ENCODE measurements at places on chromosomes 1 and 21.

DNA sequence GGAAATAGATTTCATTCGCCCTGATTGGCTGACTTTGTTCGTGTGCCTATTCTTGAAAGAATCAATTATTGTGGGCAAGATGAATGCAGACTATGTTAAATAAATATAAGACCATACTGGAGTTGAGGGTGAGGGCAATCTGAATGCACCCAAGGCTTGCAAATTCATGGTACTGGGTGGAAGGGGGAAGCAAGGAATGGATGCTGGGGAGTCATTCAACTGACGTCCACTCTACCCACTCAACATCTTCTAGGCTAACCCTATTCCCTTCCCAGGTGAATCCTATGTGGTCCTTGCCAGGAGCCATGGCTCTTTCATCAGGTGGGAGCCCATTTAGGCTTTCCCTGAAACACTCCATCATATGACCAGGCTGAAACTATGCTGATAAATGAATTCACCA is 5.7 kb upstream of the CYP4B1 start:
- no peak for DNase-seq

DNA sequence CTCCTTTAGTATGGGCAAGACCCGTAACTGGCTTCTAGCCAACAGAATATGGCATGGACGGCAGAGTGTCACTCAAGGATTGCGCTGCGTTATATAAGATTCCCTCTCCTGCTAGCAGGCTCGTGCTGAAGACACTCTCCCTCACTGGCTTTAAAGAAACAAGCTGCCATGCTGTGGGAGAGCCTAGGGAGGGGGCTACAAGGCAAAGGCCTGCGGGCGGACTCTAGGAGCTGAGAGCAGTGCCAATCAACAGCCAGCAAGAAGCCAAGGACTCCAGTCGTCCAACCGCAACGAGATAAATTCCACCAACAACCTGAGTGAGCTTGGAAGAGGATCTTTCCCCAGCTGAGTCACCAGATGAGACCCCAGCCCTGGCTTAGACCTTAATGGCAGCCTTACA is 45.9 kb upstream of the GPR157 start:
- DNase-seq: no peak

- DNase-seq: no peak
These were observed 8.1 kb upstream of the TEDDM1 start for GRCh38 chr1:182408435-182409075.

DNA sequence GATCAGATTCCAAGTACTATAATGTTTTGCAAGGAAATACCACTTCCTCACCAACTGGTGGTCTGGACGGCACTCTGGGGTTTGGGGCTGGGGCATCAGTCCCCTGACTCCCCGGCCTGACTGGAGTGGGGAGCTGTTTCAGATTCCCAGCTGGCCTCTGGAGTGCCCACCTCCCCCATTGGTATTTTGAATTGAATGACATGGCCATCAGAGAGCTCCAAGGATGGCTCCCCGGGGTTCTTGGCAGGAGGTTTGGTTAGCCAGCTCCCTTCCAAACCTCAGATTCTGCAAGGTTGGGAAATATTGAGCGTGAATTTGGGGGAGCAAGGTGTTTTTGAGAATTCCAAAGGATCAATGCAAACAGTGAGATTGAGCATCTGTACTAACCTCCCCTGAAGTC is 2.2 kb upstream of the INAVA start:
- DNase-seq: no peak

DNA sequence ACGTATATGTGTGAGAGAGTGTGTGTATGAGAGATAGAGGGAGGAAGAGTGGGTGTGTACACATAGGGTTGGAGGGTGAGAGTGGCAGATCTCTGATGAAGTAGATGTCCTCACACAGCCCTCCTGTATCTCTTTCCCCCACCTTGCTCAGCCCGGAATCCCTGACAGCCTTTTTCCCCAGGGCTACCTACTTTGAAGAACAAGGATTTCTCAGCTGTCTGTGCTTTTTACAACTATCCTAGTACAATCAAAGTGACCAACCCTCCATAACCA is 29.1 kb upstream of the CADM3 start:
- DNase-seq: no peak

- DNase-seq: peak; percentile 84
These were observed 2.1 kb upstream of the KIF21B start for GRCh38 chr1:201025571-201026002.

GRCh38 chr1:156864796-156865195 is 4.1 kb downstream of the NTRK1 start:
- no peak for DNase-seq

DNA sequence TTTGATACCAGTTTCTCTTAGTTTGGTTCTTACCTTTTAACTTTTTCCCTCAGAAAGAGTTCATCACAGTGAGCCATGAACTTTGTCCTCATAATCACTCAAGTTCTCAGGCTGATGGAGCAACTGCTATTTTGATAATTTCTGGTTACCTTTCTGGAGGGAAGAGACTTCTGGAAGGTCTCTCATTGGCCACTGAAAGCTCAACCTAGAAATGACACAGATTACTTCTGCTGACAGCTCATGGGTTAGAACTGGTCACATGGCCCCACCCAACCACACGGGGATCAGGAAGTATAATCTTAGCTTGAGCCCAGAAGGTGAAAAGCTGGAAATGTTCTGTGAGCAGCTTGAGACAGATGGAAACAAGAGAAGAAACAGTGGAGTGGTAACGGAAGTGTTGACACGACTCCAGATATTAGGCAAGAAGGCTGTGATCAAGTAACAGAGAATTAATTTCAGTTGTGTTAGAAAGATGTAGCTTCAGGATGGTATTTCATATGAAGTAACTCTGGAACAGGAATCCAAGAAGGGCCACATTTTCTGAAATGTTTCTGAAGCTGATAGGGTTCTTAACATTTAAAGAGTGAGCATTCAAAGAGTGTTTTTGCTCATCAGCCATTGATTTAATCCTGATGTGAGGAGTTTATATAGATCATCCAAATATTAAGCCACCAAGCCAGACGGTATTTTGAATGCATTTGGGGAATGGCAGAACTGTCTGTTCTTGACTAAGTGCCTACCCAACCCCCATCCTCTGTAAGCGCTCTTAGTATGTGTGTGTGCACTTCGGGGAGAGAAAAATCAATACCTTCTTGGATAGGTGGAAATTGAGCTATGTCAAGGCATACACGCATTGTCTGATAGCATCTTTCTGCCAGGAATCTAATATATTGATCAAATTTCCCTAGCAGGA is 21.9 kb upstream of the XPR1 start:
- no peak for DNase-seq

- no peak for DNase-seq
These were observed 89.1 kb downstream of the SMYD3 start for GRCh38 chr1:246417813-246418564.

DNA sequence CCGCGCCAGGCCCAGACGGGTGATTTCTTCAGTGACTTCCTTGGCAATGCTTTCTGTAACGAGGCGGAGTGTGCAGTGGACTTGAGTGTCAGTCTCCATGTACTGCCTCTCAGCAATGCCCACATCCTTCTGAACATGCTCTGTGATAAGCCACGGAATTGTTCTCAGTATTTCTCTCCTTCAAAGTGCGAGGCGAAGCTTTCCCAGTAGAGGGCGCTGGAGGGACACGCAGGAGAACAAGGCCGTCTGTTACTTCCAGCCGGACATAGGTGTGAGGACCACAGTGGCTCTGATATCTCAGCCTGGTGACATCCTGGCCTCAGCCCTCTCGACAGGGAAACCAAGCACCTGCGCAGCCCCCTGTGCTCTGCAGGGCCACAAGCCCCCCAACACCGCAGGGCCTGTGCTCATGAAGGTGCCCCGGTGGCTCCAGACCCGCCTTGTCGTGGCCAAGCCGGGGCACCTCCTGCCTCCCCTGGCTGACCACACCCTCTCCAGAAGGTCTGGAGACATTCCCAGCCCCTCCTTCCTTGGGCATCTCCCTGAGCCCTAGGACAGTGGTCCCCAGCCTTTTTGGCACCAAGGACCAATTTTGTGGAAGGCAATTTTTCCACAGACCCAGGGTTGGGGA is 46.1 kb upstream of the BACE2 start:
- peak; percentile 82 for DNase-seq

- DNase-seq: no peak
These were observed 483 bp downstream of the PEAR1 start for GRCh38 chr1:156894001-156894400.

- DNase-seq: peak; percentile 25
These were observed 77.9 kb downstream of the NEK7 start for GRCh38 chr1:198234520-198235251.

DNA sequence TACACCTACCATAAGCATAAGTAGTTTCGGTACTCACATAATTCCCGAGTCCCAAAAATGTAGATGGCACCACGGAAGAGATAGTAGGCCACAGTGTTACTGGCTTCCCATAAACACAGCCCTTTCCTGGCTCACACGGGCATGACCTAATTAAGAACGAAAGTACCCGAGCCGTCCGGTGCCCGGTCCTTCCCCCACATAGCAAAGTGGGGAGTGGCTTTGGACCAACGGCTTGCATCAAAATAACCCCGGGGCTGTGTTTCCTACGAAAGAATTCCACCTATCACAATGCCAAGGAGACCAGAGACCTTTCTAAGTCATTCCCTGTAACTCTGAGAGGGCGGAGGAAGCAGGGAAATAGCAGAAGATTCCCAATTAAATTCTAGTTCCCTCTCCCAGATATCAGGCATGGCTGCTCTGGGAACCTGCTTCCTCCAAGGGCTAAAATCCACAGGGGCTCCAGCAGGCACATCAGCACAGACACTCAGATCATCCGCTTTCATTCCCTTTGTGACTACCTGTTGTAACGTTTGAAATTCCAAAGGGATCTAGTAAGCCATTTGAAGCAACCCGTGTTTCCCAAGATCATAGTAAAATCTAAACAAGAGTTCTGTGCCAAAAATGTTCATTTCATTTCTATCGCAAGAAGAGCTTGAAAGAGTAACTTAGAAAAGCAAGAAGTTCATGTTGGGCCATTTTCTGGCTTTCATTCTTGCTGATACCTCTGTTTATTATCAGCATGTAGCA is at the start of gene TMPRSS3:
Gene TMPRSS3, minus strand, starts transcription at position 148 of the 747 bp plus-strand sequence. CDS start 635 bp downstream, outside the sequence.
- DNase-seq: no peak

- no peak for DNase-seq
These were observed 51.7 kb upstream of the TARBP1 start for GRCh38 chr1:234530672-234531071.

DNA sequence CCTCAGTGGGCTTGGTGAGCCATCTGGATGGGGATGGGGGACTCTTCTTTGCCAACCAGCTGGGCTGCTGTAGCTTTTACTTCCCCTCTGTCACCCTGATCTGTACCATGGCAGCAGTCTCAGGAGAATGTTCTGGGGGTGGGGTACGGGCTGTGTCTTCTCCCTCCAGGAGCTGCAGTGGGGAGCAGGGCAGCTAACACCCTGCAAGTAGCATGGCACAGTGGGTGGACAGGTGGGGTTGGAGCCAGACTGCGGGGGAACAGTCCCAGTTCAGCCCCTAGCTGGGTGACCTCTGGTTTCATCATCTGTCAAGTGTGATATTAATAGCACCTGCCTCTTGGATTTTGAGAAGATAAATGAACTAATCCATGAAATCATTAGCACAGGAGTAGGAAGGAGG is 3.1 kb downstream of the NFASC start:
- no peak for DNase-seq

DNA sequence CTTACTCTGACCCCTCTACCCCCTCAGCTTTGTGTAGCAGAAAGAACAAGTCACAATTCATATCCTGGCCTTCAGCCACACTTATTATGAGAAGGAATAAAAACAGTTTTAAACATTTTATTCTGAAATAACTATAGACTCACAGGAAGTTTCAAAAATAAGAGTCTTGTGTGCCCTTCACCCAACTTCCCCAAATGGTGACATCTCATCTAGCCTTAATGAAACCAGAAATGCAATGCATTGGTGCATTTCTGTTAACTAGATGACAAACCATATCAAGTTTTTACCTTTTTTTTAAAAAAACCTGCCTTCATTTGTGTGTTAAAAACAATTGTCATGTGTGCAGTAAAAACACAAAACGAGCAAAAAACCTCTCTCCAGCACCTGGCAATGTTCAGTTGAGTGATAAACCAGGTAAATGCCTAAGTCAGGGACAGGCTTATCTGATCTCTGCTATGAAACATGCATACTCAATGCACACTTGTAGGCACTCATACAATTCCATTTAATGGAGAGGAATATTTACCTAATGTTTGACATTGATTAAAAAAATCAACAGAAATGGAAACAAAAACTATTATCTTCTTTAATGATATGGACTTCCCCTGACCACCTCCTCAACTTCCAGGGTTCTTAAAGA is 51.5 kb downstream of the SH3BGR start:
- no peak for DNase-seq

- peak; percentile 87 for DNase-seq
These were observed 172.7 kb downstream of the TGFBR3 start for GRCh38 chr1:91712981-91713841.

DNA sequence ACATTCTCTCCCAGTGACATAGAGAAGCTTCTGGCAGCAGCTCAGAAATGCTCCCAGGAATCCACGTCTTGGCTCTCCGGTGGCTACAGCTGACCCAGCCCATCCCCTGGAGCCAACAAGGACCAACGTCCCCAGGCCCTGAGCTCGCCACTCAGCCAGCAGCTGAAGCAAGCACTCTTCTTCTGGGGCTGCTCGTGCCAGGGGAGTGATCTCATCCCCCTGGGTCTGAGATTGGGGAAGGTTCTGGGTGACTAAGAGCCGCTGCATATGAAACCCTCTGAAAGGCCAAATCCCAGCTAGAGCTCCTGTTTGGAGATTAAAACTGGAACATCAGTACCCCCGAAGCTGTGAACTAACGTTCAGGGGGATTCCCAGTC is 487.9 kb downstream of the NPHP4 start:
- DNase-seq: no peak

DNA sequence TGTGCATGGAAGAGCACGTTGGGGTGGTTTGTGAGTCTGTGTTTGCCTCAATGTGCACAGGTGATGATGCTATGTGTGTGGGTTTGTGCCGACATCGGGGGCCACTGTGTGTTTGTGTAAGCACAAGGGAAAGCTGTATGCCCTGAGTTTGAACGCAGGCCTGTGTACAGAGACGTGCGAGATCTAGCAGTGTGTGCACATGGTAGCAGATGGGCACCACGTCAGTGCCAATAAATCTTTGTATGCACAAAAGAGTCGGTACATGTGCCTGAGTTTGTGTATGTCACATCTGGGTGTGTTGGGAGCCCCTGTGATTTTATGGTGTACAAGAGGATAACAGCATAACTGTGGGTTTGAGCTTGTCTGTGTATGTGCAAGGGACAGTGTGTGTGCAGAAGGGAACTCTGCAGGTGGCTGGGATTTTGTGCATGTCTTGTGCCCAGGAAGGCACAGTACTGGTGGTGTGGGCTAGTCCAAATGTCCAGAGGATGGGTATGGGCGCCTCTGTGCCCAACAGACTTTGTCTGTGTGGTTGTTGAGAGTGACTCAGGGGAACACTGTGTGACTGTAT is 32.0 kb upstream of the WASF2 start:
- peak; percentile 32 for DNase-seq

Measured in activated CD4-positive, alpha-beta T cell treated with anti-CD3 and anti-CD28 coated beads, Interleukin-2, Interleukin-6, amounts not matched to agents 100 ng/mL and 50 ng/mL, durations not matched to agents 16 hours and 8 hours (primary cell).